ENCODE measurements at places on chromosomes 5 and 9.

DNA sequence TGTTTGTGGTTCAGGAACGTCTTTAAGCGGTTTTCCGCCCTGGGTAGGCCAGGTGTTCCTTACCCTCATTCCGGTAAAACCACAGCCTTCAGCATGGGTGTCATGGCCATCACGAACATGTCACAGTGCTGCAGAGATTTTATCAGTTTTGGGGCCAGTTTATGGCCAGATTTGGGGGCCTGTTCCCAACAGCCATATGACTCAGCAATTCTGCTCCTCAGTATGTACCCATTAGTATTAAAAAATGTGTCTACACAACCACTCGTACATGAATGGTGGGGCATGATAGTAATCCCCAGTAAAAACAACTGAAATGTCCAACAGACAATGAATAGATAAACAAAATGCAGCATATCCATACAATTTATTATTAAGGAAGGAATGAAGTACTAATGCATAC, 51.9 kb upstream of the TTC23L start:
- no peak for DNase-seq

- no peak for DNase-seq
Observed at GRCh38 chr5:110817459-110817858, 78.7 kb downstream of the SLC25A46 start.

GRCh38 chr9:20384642-20385041, 237.7 kb downstream of the MLLT3 start:
- no peak for DNase-seq

DNA sequence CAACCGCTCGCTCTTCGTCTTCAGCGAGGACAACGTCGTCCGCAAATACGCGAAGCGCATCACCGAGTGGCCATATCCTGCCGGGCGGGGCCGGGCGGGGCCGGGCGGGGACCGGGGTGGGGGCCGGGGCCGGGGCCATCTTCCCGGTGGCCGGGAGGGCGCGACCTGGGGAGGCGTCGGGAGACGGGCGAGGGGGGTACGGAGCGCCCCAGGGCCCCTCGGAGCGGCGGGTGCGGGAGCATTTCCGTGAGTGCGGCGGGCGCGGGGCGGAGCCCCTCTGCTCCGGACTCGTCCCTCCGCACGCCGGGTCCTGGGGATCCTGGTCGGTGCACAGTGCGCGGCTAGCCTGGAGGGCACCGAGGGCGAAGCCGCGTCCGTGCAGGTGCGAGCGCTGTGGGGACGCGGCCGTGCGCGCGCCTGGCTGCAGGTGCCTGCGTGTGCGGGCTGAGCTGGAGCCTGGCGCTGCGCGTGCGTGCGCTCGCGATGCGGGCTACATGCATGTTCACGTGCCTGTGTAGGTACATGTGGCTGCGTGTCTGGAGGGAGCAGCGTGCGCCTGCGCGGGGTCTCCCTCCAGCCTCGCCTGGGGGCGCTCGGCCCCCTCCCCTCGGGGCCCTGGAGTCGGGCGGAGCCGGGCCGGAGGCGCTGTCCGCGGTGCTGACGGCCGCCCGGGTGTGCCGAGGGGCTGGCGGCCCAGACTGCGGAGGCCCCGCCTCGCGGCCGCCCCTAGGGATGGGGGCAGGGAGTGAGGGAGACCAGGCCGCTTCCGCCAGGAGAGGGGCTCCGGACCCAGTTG, 762 bp downstream of the CACNA1B start:
- peak; percentile 56 for DNase-seq
